ENCODE measurements at places on chromosomes 3 and 15. TPM values are rescaled to one million over a fixed set of nuclear protein-coding genes. Genes with fewer than 3 reads are reported as not detected.

Gene SMCO1
- total RNA-seq = not detected

- DNase-seq = no peak
Observed at GRCh38 chr3:185059766-185060165, 93.1 kb downstream of the C3orf70 start.

Gene UBE3A
- total RNA-seq = 120 TPM

Gene CCR8
- total RNA-seq = not detected
